Nephron progenitor cell (in vitro differentiated cells): ENCODE measurements at places on chromosomes 5 and 9.

GRCh38 chr5:142437563-142437962 is 112.7 kb upstream of the SPRY4 start:
- no peak for DNase-seq

DNA sequence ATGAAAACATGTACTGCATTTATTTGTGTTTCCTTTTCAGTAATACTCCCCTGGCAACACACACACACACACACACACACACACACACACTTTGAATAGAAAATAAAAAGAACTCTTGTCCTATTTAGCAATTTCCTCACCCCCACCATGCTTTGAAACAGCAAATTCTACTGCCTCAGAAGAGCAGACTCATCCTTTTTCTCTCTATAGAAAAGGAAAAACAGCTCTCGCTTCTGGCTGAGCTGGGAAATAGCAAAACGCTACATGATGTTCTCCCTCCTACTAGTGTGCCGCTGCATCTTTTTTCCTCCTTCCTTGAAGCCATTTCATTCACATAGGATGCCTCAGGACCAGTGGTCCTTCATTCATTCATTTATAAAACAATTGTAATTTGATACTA is 453.6 kb downstream of the CSNK1G3 start:
- DNase-seq: no peak

- no peak for DNase-seq
These were observed 69.6 kb upstream of the GNAQ start for GRCh38 chr9:78101247-78101646.

- no peak for DNase-seq
These were observed 218.6 kb downstream of the MAN2A1 start for GRCh38 chr5:109908366-109908765.

DNA sequence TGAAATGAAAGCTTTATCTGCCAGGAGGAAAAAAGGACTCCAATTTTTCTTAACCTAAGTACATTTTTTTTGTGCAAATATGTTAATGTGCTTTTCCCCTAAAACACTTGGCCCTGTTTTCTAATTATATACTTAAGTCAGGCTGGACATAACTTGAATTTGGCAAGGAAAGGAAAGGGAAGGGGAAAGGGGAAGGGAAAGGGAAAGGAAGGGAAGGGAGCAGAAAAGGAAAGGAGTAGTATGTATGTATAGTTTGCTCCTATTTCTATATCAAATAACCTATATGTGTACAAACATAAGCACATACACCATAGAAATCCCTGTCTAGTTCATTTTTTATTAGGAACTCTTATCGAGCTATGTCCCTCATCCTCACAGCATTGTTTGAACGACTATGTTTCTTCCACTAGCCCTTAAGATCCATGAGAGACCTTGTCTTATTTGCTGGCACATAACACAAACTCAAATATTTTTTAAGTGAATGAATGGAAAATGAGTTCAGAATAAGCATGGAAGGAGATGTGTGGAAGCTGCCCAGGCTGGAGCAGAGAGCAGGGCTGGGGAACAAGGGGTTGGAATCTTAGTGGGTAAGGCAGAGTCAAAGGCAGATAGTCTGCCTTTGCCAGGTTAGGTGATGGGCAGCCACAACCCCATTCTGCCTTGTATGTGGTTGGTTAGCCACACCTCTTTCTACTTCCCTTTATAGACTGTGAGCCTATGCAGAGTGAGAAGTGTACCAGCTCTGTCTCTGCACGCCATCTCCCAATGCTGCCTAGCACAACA is 70.0 kb downstream of the KLHL3 start:
- no peak for DNase-seq

DNA sequence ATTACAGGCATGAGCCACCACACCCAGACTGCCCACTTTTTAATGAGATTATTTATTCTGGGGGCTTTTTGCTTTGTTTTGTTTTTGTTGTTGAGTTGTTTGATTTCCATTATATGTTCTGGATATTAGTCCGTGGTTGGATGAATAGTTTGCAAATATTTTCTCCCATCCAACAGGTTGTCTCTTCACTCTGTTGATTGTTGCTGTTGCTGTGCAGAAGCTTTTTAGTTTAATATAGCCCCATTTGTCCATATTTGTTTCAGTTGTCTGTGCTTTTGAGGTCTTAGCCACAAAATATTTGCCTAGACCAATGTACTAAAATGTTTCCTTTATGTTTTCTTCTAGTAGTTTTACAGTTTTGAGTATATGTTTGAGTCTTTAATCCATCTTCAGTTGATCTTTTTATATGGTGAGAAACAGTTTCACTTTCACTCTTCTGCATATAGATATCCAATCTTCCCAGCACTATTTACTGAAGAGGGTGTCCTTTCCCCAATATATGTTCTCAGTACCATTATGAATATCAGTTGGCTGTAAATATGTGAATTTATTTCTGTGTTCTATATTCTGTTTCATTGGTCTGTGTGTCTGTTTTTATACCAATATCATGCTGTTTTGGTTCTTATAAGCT is 30.2 kb upstream of the TBCA start:
- no peak for DNase-seq

DNA sequence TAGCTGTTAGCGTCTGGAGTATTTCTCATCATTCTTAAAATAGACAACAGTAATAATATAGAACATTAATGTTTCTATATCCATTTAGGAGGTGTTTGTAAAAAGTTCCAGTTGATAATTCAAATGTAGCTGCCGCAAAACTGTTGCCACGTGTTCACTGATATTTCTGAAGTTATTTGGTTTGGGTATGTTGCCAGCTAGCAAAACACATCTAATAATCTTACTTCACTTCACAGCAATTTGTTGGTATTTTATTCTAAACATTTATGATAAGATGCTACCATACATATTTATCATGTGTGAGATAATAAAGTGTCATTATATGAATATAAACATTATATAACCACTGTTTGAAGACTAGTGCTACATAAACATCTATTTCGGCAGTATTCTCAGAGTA is 101.6 kb downstream of the CDH12 start:
- DNase-seq: no peak
